ENCODE measurements at places on chromosomes 4 and X.

DNA sequence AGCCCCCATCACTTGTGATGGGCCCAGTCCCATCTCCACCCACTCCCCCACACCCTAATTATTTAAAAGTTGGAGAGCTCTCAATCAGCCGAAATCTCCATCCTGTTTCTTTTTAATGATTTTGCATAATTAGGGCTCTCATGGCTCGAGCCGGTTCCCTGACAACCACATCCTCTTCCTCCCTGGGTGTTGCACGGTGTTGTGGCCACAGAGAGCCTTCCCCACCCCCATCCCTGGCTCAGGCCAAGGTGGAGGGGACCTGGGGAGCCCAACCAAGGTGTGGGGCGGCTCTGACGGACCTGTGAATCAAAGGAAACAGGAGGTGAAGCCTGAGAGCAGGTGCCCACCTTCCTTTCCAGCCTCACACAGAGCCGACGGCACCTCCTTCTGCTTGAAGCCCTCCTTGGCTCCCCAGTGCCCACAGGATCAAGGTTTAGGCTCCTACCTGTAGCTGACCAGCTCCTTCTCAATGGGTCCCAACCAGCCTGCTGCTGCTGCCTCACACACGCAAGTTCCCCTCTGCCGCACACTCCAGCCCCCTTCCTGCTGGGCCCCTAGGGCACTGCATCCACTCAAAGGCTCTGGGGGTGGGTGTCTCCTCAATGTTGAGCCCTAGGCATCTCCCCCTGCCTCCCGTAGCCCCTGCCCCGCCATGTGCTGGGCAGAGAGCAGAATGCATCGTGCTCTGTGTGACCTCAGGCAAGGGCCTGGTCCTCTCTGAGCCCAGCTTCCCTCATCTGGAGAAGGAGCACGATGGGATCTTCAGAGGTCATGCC, 68.7 kb downstream of the WFS1 start:
- DNase-seq: no peak

DNA sequence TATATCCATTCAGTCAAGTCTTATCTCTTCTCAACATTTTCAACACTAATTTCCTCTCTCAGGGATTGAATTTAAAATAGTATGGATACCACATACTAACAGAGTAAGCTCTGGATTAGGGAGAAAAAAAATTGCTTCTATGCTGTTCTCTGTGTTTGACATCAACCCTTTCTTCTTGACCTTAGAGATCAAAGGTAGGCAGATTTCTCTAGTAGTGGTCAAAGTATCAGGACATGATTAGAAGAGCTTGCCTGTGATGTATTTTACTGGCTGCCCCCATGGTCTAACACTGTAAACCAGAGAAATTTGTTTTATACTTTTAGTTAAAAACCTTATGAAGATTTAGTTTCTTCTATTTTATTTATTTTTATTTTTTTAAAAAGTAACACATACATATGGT, 8.3 kb downstream of the ADH6 start:
- no peak for DNase-seq

GRCh38 chrX:48540028-48540375, 488 bp downstream of the TBC1D25 start:
- peak; percentile 33 for DNase-seq

DNA sequence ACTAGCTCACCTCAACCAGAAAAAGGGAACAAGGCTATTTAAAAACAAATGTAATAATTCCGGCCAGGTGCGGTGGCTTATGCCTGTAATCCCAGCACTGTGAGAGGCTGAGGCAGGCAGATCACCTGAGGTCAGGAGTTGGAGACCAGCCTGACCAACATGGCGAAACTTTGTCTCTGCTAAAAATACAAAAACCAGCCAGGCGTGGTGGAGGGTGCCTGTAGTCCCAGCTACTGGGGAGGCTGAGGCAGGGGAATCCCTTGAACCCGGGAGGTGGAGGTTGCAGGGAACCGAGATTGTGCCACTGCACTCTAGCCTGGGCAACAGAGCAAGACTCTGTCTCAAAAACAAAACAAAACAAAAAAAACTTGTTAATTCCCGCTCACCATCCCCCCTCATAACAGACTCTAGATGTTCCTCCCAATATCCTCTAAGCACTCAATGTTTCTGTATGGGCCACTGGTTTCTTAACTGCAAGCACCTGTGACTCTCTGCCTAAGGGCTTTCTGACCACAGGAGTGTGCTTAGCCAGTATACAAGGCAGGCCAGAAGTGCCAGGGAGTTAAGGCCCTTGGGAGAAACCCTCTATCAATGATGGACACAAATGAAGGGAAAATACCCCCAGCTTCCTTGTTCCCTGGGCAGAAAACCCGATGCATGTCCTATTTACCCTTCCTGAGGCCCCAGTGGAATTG, 21.0 kb upstream of the THOC2 start:
- no peak for DNase-seq

GRCh38 chrX:96997196-96997595, 113.5 kb downstream of the RPA4 start:
- no peak for DNase-seq

DNA sequence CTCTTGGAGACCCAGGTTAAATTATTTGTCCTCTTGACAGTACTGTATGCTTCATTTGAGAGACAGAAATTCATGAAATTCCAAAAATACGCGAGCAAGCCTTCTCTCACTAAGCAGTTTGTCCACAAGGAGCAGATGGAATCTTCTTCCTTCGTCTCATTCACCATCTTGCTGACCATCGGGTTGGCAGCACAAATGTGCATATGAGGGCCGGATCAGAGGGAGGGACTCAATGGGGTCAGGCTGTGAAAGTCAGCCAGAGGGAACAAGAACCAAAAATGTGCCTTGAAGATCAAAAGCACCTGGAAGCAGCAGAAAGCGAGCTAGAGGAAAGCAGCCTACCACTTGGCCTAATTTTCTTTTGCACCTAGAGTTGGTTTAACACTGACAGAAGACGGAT, 16.4 kb downstream of the NHSL2 start:
- no peak for DNase-seq

GRCh38 chr4:141739636-141740035, 103.3 kb downstream of the IL15 start:
- DNase-seq: no peak

- no peak for DNase-seq
Measured at GRCh38 chrX:56572975-56573374, 9.5 kb downstream of the UBQLN2 start.

DNA sequence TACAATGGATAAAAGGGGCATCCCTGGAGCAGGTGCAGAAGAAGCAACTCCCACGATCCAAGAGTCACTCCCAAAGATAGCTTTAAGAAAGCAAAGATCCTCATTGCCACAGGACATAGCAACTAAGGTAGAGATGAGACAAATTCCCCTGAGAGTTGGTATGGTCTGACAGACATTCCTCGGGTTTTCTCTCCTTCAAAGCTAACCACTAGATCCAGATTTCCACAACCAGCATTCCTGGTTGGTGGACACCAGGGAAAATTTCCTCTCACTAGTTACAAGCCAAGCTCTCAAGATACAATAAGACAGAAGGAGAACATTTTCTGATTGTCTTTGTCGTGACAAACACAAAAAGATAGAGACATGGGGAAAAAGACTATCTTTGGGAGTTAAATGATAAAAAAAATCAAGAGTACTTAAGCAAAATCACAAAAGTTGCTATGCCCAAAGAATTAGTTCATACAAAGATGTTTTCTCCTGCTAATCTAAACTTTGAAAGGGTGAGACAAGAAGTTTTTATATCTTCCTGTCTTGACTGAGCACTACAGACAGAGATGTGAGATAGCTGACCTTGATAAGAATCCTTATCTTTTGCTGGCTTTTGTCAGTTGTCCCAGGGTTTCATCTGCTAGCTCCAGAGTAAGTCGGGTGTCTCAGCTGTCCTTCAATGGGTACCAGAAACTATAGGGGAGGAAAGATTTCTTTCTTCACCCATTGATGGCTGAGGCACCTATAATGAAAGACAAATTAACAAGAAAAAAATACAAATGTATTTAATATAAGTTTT, 200.5 kb downstream of the CENPC start:
- DNase-seq: no peak

DNA sequence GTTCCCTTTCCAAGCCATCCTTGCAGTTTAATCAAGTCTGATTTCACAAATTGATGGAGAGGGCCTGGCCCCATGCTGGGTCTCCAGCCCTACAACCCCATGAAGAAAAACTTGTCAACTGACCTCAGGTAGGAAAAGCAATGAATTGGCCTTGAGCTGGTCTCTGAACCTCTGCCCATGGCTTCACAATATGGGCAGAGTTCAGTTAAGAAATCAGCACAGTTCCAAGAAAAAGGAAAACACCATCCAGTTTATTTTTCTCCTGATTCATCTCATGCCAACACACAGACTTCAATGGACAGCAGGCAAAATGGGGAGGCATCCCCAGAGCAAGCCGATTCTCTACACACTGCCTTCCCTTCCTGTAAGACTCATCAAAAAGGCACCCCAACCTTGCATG, 3.3 kb downstream of the RIPPLY1 start:
- DNase-seq: no peak
